Activated CD8-positive, alpha-beta memory T cell treated with anti-CD3 and anti-CD28 coated beads, Interleukin-2, amount 10 ng/mL, durations not matched to agents 7 days and 5 days (primary cell): ENCODE measurements at places on chromosomes 1 and 21. TPM values are rescaled to one million over a fixed set of nuclear protein-coding genes. Genes with fewer than 3 reads are reported as not detected.
A peak's percentile ranks its signal among the peaks of the same experiment; 100 is the strongest.

The C8B gene
- not detected for total RNA-seq

The NBPF20 gene
- 0.12 TPM for total RNA-seq

The RXFP4 gene
- not detected for total RNA-seq

The CCDC17 gene
- 3.9 TPM for total RNA-seq

The AQP10 gene
- total RNA-seq = not detected

The OLFM3 gene
- not detected for total RNA-seq

The UBXN11 gene
- total RNA-seq = 39.3 TPM

The FAM72A gene
- 36.3 TPM for total RNA-seq

The GUCA2B gene
- not detected for total RNA-seq

The KCND3 gene
- not detected for total RNA-seq

GRCh38 chr1:240985081-240985480, 371.9 kb downstream of the RGS7 start:
- no peak overlapping the region for H3K27ac ChIP-seq
- H3K36me3 ChIP-seq = no peaks in the 10 kb centered on the region
- no peak for DNase-seq
- no peak overlapping the region for H3K4me3 ChIP-seq
- H3K4me1 ChIP-seq = no peaks in the 10 kb centered on the region

DNA sequence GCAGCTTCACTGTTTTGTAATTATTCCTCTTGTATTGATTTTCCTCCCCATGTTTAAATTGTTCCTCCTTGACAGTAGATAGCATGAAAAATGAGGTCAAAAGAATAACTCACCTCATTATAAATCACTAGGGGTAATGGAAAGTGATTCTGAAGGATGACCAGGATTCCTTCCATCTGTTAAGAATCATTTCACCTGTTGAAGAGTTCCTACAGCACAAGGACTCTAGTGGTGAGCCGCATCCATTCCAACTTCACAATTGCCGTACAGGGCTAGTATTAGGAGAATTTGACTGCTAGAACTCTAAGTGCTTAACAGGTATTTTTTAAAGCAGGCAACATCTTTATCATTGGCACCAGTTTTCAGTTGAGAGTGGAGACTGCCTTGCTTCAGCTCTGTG, 13.7 kb downstream of the PPP1R12B start:
- no peak overlapping the region for H3K27ac ChIP-seq
- H3K36me3 ChIP-seq = no peaks in the 10 kb centered on the region
- no peak overlapping the region for H3K4me3 ChIP-seq
- no peaks in the 10 kb centered on the region for H3K27me3 ChIP-seq

- no peak overlapping the region for H3K4me3 ChIP-seq
- H3K27me3 ChIP-seq = no peaks in the 10 kb centered on the region
- no peaks in the 10 kb centered on the region for H3K36me3 ChIP-seq
- H3K4me1 ChIP-seq = no peaks in the 10 kb centered on the region
Observed at GRCh38 chr1:71843012-71843411, 439.3 kb downstream of the NEGR1 start.

DNA sequence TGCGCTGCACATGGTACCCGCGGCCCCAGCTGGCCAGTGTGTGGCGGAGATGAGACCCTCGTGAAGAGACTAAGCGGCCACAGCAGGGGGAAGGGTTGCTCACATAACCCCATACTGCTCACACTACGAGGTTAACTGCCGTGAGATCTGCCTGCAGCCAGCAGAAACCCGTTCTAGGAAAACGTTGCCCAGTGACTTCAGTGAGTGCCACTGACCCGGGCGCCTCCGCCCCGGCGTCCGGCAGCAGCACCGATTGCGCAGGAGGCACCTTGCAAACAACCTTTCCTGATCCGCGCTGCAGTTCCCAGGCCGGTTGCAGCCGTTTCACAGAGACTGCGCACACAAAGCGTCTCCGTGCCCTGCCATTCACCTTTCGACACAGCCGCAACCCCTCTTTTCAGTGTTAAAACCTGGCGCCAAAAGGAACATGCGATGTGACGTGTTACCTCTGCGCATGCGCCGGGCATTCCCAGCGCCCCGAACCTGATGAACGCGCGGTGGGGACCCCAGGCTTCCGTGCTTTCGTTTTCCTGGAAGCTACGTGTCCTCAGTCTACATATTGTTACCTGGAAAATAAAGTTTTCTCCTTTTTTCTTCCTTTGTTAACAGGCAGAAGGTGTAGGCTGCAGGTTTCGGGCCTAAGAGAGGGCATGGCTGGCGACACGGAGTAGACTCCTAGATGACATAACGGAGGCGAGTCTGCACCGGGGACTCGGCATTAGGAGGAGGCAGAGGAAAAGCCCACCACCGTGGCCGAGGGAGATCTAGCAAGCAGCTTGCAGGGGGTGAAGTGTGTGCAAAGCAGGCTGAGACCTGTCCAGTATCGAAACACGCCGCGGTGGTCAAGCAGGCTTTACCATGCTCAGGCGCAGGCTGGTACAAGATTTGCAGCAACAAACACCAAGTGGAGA, 8.9 kb downstream of the VPS26C start:
- H3K4me3 ChIP-seq = peak overlapping the region; percentile 80
- peaks cover 55% of the 10 kb centered on the region for H3K4me1 ChIP-seq
- peaks cover 38% of the 10 kb centered on the region for H3K36me3 ChIP-seq
- peak overlapping the region; percentile 93 for H3K27ac ChIP-seq

DNA sequence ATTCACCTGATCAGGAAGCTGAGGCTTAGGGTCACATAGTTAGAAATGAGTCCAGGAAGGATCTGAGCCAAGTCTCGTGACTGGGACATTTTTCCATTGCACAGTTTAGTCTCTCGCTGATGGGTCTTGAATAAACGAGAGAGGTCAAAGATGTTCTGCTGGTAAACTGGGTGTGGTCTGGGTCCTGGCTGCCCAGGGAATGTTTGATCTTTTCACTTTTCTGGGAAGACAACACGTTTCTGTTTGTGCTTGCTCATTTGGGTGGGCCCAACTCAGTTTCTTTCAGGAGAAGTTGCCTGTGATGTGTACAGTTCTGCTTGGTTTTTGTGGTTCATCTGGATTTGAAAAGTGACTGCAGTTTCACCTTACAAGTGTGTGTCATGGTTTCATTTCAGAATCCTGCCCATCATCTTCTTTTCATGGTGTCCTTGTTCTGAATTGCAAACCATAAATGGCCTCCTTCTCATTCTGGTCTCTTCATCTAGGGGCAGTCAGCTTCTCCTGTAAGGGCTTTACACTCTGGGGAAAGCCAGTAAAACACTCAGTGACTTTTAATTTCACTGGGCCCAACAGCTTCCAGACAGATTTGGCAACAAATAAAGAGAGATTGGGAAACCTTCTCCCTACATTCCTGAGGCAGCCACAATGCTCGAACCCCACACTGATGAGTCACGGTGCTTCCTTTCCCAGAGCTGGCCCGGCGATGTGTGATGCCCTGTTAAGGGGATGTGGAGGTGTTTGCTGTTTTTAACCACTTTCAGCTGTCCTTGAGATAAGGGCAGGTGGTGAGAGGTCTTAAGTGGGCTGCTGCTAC, 7.2 kb upstream of the TACSTD2 start:
- no peak for DNase-seq
- no peak overlapping the region for H3K4me3 ChIP-seq

DNA sequence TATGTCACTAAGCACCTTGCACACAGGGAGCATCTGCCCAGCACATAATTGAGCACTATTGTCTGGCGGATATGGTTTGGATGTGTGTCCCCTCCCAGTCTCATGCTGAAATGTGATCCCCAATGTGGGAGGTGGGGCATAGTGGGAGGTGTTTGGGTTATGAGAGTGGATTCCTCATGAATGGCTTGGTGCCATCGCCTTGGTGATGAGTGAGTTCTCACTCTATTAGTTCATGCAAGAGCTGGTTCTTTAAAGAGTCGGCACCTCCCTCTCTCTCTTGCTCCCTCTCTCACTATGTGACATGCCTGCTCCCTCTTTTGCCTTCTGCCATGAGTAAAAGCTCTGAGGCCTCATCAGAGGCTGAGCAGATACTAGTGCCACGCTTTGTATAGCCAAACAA, 9.5 kb downstream of the CTSK start:
- no peak overlapping the region for H3K4me3 ChIP-seq
- H3K27me3 ChIP-seq = no peaks in the 10 kb centered on the region
- no peak for DNase-seq
- no peak overlapping the region for H3K27ac ChIP-seq
- H3K36me3 ChIP-seq = peaks cover 16% of the 10 kb centered on the region

DNA sequence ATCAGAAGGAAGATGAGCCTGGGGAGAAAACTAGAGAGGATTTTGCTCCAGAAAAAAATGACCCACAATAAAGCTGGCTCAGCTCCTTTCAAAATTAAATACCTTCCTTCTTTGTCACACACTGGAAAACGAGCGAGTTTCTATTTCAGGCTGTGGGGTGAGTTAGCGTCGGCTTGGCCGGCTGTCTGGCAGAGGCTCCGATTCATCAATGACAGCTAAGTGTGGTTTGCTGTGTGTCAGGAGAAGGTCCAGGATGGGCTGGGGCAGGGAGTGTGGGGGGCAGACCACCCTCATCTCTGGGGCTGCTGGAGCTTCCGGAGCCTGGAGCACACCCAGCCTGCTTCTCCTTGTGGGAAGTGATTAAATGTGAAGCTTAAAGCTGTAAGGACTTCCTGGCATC, 120.2 kb downstream of the ETS2 start:
- DNase-seq = no peak
- no peak overlapping the region for H3K4me3 ChIP-seq
- H3K4me1 ChIP-seq = no peaks in the 10 kb centered on the region
- H3K36me3 ChIP-seq = no peaks in the 10 kb centered on the region
- peaks cover 14% of the 10 kb centered on the region for H3K27me3 ChIP-seq

DNA sequence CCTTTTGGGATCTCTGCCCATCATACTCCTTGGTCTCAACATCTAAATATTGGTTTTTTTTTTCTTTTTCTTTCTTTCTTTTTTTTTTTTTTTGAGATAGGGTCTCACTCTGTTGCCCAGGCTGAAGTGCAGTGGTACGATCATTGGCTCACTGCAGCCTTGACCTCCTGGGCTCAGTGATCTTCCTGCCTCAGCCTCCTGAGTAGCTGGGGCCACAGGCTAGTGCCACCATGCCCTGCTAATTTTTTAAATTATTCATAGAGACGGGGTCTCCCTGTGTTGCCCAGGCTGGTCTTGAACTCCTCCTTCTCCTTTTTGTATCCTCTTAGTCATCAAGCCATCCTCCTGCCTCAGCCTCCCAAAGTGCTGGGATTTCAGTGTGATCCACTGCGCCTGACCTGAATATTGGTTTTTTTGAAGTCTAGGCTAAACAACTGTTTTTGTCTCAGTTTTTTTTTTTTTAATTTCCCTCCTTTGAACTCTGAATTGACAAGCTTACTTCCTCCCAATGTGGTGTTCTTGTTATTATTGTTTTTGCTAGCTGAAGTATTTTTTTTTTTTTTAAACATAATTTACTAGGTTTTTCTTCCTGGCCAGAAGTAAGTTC, 30.9 kb downstream of the MAPKAPK2 start:
- H3K4me1 ChIP-seq = peaks cover 79% of the 10 kb centered on the region
- peaks cover 1% of the 10 kb centered on the region for H3K36me3 ChIP-seq
- peak overlapping the region; percentile 82 for H3K27ac ChIP-seq
- no peak for DNase-seq

DNA sequence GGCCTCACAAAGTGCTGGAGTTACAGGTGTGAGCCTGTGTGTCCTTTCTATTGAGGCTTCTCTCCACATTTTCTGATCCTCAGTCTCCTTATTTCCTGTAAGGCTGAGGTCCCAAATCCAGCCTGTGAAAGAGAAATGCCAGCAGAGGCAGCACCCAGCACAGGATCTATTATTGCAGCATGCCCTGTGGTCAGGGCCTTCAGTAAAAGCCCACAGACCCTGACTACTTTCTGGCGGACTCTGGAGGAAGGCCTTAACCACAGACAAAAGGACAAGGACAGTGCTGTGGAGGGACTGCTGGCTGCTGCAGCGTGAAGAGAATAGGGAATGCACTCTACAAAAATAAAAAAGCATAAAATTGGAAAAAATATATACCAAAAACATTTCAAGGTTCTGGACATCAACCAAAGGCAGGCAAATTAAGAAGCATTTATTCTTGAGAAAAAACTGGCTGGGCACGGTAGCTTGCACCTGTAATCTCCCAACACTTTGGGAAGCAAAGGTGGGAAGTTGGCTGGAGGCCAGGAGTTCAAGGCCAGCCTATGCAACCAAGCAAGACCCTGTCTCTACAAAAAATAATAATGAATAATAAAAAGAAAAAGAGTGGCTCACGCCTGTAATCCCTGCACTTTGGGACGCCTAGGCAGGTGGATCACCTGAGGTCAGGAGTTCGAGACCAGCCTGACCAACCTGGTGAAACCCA, 9.4 kb upstream of the PGD start:
- peaks cover 3% of the 10 kb centered on the region for H3K36me3 ChIP-seq
- no peak overlapping the region for H3K27ac ChIP-seq
- no peaks in the 10 kb centered on the region for H3K4me1 ChIP-seq
- H3K27me3 ChIP-seq = no peaks in the 10 kb centered on the region

GRCh38 chr1:6475381-6476133, 9.6 kb upstream of the TNFRSF25 start:
- H3K4me3 ChIP-seq = no peak overlapping the region
- no peak overlapping the region for H3K27ac ChIP-seq
- DNase-seq = peak; percentile 79
- no peaks in the 10 kb centered on the region for H3K27me3 ChIP-seq

DNA sequence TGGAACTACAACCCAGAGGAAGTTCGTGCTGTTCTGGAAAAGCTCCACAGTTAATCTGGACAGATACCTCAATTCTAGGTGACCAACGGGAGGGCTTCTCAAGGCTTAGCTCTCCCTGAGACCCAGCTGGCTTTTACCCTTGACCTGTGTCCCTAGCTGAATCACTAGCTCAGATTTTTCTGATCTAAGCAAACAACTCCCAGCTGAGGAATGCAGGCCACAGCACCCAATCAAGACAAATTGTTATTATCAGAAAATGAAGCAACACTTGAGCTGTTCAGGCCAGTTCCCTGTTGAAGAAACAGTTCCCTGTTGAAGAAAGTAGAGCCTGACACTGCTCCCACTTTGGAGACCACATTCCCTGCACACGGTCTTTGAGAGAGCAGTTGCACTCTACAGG, 16.0 kb downstream of the DIO1 start:
- no peak for DNase-seq
- no peak overlapping the region for H3K4me3 ChIP-seq
- H3K27ac ChIP-seq = no peak overlapping the region
- no peaks in the 10 kb centered on the region for H3K27me3 ChIP-seq
- peaks cover 4% of the 10 kb centered on the region for H3K36me3 ChIP-seq
- no peaks in the 10 kb centered on the region for H3K4me1 ChIP-seq

DNA sequence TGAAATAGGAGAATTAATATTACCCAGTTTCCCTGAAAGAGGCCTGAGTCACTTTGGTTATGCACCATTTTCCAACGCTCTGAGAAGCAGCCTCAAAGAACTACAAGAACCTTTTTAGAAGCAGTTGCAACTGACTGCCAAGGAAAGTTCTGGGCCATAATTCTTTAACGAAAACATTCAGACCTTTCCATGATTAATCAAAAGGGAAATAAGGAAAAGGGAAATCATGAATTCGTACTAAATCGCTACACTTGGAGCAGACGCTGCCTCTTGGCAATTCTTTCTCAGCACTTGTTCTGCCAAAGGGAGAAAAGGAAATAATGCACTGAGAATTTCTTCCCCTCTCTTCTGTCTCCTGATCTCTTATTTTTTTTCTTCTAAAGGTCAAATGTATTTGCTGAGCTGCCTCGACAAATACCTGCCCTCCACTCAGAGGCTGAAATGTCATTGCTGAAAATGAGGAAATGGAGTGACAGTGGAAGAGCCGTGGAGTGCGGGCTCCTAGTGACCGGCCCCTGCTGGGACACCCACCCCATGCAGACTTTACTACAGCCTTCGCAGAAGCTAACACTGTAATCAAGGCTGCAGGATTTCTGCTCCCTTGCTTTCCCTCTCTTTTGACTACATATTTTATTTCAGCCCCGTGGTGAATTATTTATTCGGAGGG, 67.9 kb upstream of the GALNT2 start:
- H3K27me3 ChIP-seq = peaks cover 9% of the 10 kb centered on the region
- H3K4me1 ChIP-seq = no peaks in the 10 kb centered on the region
- peak overlapping the region; percentile 15 for H3K27ac ChIP-seq
- H3K36me3 ChIP-seq = no peaks in the 10 kb centered on the region
